ENCODE measurements at places on chromosomes 1 and 21.

DNA sequence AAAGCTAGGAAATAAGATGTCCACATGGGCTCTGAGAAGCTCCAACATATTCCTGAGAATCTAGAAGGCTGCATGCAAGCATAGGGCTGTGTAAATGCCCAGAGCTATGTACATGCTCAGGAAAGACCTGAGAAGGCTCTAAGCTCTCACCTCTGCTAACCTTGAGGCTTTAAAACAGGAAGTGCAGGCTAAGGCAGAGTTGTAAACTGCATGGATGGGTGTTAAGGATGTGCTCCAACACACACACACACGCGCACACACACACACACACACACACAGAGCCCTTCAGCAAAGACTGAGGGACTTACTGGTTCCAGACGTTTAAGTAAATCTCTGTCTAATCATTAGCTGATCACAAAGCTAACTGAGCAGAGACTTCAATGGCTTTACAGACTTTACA is 162.9 kb downstream of the TRABD2B start:
- DNase-seq: no peak

DNA sequence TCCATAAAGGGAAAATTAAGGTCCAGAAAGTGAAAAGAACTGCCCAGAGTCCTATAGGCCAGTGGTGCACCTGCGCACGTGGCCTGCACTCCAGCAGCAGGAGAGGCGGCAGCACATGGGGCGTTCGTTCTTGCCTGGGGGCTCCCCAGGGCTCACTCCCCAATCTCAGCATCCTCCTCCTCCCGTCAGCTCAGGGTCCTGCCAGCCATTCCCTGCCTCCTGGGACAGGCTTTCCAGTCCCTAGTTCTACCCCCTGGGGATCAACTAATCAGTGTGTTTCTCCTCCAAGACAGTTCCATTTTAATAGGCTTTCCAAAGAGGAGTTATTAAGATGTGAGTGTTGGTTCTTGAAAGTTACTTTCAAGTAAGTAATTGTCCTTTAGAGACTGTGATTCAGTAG is 1.2 kb upstream of the A3GALT2 start:
- no peak for DNase-seq

- DNase-seq: no peak
These were observed 96.8 kb downstream of the INTS7 start for GRCh38 chr1:211938561-211938997.

DNA sequence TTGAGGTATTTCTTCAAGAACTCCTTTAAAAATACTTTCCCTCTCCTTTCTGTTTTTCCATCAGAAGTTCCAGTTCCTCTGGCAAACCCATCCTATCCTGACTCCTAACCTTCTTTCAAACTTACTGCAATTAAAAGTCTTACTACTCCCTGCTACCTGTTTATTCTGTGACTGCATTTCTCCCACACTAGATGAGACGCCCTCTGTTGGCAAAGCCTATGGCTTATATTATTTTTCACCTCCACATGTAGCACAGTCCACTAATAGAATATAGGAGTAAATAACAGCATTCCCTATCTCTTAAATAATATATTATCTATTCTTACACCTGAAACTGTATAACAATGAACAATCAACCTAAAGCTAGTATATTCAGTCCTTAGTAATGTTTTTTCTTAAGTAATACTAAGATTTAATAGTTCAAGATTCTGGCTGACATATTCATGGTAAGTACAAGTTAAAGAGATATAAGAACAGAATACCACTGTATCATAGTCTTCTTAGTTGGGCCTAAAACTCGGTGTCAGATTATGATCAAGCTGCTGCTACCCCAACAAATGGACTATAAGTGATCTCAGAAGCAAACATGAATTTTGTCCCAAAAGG is 54.8 kb downstream of the RAB3GAP2 start:
- peak; percentile 4 for DNase-seq

DNA sequence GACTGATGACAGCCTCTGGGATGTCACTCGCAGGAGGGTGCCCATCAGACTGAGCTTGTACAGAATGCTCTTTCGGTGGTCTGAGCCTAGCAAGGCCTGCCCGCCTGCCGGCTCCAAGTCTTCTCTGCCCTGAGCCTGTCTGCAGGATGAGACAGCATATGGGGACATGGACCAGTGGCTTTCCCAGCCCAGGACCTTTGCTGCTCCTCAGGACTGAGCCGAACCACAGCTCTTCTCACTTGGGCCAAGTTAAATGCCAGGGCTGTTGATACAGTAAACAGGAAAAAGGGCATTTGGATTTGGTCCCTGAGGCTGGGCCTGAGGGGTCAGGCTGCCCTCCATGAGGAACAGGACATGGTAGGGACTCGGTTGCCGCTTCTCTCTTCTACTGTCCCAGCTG is 64.3 kb upstream of the EPS8L3 start:
- no peak for DNase-seq

DNA sequence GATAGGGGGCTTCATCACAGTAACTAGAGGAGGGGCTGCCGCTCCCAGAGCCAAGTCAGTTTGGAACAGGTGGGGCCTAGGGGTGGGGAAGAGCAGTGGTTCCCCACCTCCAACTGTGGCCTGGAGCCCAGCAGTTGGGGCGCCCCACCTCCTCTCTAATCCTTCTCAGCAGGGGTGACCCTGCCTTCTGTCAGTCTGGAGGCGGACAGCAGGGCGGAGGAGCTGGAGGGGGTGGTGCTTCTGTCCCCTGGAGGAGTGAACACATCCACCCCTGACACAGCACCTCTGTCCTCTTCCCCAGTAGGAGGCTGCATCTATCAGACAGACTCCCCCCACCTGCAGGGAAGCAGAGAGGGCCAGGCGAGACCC is 73.8 kb downstream of the MRPL37 start:
- DNase-seq: peak; percentile 33

DNA sequence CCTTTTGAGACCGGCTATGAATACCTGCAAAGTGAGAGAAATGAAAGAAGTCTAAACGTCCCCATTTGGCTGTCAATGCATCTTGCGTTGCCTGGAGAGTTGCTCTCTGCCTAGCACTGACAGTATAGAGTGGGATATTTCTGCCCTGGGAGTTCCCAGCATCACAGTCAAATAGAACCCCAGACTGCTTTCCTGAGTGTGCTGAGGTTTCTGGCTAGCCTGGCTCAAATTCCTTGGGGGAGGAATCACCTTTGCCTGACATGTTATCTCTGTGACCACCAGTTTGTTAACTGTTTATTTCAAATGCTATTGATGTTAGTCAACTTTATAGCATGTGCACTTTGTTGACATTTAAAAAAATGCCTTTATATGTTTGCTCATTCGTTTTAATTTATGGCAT is 212.0 kb upstream of the FAM78B start:
- DNase-seq: no peak

- DNase-seq: peak; percentile 72
These were observed 161.6 kb upstream of the PTBP2 start for GRCh38 chr1:96559707-96560596.

GRCh38 chr1:179298952-179299351 is 5.4 kb downstream of the SOAT1 start:
- no peak for DNase-seq

DNA sequence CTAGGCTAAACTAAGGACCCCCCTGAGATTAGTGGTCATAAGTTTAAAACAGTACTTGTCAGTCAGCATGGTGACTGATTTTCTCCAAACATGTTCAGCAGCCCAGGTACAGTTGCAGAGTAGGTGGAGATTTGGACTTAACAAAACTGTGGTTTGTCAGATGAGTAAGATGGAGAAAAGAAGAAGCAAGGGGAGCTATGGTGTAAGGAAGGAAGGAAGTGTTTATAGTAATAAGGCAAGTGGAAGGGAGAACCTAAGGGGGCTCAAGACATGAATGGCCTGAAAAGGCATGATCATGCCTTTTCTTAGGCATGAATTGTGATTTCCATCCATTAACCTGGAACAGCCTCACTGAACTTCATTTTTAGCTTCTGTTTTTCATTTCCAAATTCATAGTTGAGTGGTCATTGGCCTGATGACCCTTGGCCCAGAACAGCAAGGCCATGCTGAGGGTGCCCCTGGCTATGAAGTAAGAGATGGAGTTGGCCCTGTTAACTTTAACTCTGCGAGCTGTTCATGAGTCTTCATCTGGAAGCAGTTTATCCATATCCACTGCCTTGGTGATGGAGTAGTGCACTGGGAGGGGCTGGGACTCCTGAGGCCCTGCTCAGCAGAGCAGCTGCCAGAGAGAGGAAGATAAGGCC is 60.7 kb downstream of the LRRC8D start:
- DNase-seq: no peak

GRCh38 chr1:94836891-94837290 is 16.7 kb downstream of the SLC44A3 start:
- DNase-seq: no peak

- DNase-seq: no peak
These were observed 76.6 kb downstream of the MAST2 start for GRCh38 chr1:45879885-45880598.

DNA sequence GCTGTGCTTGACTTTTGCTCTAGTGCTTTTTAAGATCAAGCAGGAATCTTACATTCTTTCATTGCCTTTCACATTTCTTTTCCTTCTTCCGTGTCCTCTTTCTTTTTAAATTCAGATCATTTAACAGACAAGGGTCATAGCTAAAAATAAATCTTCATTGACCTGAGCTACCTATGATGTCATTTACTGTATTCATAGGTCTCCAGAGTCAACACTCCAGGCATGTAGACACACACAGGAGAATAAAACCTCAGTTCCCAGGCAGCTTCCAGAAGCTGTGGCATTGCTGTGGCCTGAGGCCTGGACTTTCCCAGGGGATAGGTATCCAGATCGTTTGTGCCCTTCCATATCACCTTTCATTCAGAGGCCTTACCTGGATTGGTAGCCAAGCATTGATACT is 38.5 kb upstream of the ENAH start:
- no peak for DNase-seq

DNA sequence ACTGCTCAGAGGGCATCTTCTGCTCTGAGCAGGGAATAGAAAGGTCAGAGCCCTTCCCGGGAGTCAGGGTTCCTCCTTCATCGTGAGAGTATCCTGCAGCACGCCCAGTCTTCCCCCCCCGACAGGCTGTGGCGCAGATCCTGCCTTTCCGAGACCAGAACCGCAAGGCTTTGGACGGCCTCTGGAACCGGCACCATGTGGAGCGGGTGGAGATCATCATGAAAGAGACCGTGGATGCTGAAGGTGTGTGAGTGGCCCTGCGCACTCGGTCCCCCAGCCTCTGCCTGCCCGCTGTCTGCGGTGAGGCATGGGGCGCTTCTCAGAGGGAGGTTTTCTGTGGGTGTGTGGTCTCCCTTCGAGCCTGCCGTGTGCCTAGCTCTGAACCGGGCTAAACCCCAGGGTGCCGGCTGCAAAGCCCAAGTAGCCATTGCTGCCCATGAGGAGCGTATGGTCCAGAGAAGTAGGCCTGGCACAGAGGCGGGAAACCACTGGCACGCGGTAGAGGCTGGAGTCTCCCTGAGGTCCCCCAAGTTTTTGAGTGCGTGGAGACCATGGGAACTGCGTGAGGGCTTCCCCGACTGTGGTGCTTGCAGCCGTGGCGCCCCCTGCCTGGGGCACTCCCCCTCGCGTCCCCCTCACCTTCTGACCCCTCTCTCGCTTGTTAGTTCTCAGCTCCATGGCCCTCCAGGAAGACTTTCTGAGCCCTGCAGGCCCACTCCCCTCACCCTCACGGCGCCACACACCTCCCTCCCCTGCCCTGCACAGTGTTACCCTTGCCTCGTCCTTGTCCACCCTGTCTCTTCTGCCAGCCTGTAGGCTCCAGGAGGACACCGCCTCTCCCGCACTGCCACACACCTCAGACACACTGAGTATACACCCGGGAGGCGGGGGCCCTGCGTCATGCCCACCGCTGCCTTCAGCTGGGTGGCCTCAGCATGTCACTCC is 12.5 kb downstream of the H6PD start:
- no peak for DNase-seq

DNA sequence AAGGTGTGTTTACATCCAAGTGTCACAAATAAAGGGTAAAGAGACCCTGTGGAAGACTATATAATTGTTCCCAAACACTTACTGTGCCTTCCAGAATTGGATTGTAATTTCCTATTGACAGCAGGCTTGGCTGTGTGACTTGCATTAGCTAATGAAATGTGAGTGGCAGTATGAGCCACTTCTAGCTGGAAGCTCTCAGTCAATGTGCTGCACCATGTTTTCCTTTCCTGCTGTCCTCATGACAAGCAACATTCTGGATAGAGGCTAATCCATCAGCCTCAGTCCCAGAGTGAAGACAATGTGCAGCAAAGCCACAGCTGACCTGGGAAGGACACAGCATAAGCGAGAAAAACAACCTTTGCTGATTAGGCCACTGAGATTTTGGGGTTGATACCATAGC is 5.9 kb upstream of the FOXJ3 start:
- no peak for DNase-seq

- DNase-seq: no peak
These were observed 6.7 kb upstream of the ADARB1 start for GRCh38 chr21:45067462-45068285.

GRCh38 chr1:8796812-8797211 is 20.6 kb downstream of the RERE start:
- no peak for DNase-seq

GRCh38 chr1:38613996-38614395 is 245.6 kb downstream of the RRAGC start:
- DNase-seq: no peak

DNA sequence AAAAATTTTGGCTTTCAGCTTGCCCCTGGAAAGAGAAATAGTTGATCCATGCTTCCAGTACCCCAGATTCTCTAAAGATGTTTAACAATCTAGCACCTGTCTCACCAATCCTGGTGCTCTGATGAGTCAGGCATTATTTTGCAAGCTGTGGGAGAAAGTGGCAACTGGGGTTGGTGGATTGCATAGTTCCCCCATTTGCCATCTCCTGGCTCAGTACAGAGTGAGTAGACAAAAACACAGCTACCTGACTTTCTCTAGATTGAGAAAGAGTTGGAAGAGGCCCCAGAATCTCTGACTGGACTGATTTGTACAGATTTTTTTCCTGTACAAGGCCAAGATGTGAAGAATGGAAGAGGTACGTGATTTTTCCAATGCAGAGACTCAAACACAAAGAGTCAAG is 75.1 kb upstream of the NEGR1 start:
- peak; percentile 9 for DNase-seq

- no peak for DNase-seq
These were observed 19.2 kb upstream of the PARP1 start for GRCh38 chr1:226427131-226427530.

GRCh38 chr1:14741082-14741481 is 142.6 kb downstream of the KAZN start:
- no peak for DNase-seq

DNA sequence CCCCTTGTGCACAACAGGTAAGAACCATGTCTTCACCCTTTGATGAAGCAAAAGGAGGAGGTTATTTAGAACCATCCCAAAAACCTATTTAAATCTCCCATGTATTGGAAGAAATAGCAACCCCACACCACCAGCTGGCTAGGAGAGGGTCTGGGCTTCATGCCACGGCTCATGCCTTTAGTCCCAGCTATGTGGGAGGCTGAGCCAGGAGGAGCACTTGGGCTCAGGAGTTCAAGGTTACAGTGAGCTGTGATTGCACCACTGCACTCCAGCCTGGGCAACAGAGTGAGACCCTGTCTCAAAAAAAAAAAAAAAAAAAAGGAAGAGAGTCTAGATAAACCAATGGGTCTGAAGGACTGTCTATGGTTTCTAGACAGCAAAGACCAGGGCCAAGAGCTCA is 197.9 kb upstream of the COA6 start:
- no peak for DNase-seq

Data from GM03348 (cell line).